Stimulated activated CD4-positive, alpha-beta T cell treated with anti-CD3 and anti-CD28 coated beads, Interleukin-12 subunit alpha, Interleukin-12 subunit beta, amount 100 ng/mL, for 4 hours (primary cell): ENCODE measurements at places on chromosomes 3 and 15.
A peak's percentile ranks its signal among the peaks of the same experiment; 100 is the strongest.

DNA sequence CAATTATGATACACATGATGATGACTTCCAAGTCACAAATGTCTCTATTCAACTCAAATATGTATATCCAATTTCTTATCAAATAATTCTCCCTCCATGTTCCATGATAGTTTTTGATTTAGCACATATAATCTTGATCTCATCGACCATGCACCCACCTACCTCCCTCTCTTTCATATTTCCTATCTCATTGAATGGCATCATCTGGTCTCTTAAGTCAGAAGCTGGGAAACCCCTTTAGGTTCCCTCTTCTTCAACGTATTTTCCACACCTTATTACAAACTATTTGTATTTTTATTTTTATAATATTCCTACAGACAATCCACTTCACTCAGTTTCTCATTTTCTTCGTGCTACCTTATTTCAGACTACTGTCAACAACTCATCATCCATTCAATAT lies 56.9 kb upstream of the DPH6 start:
- no peak for DNase-seq

GRCh38 chr3:71585887-71586809 lies 2.6 kb upstream of the FOXP1 start:
- DNase-seq: no peak

- DNase-seq: peak; percentile 29
Observed at GRCh38 chr15:84749111-84749991, 959 bp downstream of the ZNF592 start.

- no peak for DNase-seq
Observed at GRCh38 chr3:145952536-145952935, 208.4 kb downstream of the PLOD2 start.

- no peak for DNase-seq
Observed at GRCh38 chr15:46901001-46901400, 816.3 kb upstream of the SEMA6D start.

DNA sequence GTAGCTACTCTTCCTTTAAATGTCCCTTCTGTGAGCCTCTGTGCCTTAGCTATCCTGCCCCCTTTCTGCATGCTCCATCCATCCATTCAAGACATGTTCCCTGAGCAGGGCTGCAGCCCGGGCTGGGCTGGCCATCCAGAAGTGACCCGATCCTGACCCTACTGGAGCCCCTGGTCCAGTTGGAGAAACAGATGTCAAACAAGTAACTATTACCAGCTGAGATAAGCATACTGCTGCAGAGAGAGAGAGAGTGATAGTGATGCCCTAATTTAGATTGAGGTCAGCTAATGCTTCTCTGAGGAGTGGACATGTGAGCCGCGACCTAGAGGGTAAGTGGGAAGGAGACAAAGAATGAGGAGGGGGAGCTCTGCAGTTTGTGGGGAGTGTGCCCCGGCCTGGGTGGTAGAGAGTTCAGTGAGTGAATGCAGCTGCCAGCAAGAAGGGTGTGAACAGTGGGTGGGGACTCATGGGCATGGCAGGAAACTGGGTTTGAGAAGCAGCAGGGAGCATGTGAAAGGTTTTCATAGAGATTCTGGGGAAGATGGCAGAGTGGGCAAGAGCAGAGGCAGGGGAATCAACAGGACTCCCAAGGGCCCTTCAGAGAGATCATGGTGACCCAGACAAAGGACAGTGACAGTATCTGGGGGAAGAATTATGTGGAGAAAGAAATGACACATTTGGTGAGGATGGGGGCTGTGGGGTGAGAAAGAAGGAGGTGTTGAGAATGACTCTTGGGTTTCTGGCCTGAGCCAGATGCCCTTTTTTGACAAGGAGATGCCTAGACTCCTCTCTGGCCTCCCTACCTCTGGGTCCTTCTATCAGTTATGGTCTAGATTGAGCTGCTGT lies 44.9 kb downstream of the CHCHD6 start:
- no peak for DNase-seq

DNA sequence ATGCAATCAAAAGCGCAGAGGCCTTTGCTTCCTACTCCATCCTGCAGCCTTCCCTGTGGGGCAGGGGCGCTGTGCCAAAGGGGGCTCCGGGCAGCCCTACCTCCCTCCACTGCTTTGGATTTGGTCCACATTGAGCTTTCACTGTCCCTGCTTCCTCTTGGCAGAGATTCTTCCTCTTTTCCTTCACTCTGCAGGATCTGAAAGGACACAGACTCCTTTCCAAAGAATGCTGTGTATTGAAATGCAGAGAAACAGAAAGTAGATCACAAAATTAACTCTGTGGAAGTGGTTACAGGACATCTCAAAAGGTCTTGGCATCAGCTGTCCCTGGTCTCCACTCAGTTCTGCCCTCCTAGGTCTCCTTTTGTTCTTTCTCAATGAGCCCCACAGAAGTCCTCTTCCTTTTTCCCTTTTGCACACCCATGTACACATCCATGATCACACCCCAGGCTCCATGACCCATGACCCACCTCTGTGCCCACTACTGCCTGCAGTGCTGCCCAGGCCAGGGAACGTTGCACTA lies 64.1 kb downstream of the CCR1 start:
- no peak for DNase-seq

- DNase-seq: no peak
Observed at GRCh38 chr15:45448066-45448915, 69.9 kb upstream of the GATM start.

GRCh38 chr3:133487920-133488540 lies 85.5 kb upstream of the CDV3 start:
- DNase-seq: peak; percentile 38

GRCh38 chr3:61683549-61684236 lies 122.3 kb downstream of the PTPRG start:
- no peak for DNase-seq

DNA sequence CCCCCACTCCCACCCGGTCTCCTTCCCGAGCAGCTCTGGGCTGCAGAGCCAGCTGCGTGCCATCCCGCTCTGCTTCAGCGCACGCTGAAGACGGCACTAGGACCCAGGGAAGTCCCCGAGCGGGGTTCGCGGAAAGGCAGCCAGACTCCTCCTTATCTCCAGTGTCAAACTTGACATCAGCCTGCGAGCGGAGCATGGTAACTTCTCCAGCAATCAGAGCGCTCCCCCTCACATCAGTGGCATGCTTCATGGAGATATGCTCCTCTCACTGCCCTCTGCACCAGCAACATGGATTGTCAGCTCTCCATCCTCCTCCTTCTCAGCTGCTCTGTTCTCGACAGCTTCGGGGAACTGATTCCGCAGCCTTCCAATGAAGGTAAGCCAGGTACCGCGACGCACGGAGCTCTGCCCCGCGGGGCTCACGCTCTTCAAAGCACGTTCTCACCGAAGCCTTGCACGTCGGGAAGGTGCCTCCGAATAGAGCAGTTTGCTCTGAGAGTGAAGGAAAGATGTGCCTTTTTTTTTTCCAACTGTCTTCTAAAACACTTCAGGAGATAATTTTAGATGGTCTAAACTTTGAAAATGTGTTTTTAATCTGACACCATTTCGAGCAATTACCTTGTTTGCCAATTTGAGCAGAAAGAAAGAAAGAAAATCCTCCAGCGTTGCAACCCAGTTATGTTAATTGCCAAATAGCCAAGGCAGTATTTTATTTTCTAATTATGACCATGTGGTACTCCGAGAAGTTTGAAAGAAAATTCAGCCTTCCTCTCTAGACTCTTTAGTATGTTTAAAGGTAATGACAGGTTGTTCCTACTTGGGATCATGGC lies at the start of gene EPHA3:
TSS of gene EPHA3 (plus strand) at position 161 of the 830 bp plus-strand sequence. CDS start at position 289, 128 bp downstream.
- DNase-seq: peak; percentile 37

GRCh38 chr3:36524560-36524959 lies 144.3 kb downstream of the STAC start:
- no peak for DNase-seq

DNA sequence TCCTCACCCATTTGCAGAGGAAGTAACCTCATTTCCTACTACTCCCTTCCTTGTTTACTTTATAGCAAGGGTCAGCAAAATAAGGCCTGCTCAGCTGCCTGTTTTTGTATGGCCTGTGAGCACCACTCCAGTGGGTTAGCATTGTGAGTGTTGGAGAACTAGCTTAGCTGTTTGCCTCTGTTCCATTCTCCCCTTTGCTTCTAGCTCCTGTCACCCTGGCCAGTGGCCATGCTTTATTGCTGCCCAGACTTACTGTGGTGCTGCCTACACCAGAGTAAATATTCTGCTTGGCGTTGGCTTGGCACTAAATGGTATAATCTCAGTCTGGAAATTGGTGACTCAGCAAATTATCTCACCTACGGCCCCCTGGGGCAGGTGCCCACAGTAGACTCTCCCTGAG lies 8.8 kb downstream of the PDCD6IP start:
- no peak for DNase-seq

DNA sequence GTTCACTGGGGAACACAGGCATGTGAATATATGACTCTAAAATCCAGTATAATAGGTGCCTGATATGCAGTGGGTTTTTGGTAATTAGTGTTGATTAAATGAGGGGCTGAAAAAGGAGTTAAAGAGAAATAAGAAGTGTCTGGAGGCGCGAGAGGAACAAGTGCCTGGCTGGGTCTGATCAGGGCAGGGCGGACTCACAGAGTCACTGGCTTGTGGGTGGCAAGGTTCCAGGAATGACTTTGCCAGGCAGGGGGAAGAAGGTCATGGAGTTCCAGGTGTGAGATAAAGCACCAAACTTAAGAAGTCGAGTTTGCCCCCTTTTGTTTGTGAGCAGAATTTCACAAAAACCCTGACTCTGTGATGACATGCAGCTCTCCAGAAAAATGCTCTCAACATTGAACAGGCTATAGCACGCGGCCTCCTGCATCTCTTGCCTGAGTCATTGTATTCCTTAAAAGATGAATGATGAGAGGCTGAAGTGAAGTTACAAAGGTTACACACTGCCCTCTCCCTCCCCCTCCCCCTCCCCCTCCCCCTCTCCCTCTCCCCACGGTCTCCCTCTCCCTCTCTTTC lies 63.0 kb upstream of the LMCD1 start:
- no peak for DNase-seq

DNA sequence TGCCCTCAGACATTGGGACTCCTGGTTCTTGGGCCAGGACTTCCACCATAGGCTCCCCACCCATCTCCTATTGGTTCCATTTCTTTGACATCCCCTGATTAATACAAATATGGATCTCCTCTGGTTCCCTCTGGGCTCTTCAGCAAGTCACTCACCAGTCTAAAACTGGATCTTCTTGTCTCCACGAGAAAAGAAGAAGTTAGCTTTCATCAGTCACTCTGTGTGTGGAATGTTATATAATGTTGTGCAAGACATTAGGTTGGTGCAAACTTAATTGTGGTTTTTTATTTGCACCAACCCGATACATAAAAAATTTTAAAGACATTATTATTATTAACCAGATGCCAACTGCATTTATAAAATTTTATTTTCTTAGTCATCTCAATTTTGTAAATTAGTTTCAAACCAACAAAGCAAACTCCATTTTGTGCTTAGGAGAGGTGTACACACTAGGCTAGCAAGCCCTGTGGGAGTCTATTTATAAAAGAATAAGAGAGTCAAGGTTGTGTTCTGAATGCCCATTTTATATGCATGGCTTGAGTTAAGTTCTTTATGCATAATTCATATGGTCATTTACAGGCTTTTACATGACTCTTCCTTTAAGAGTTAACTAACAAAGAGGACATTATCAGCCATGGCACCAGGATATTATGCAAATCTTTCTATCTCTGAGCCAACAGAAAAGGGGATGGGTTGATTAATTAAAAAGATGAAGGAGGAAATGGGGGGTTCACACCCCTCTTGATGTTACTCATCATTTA lies 35.1 kb upstream of the IL12A start:
- no peak for DNase-seq

- no peak for DNase-seq
Observed at GRCh38 chr3:144031938-144032337, 60.3 kb downstream of the DIPK2A start.

GRCh38 chr3:152322756-152323155 lies 54.0 kb downstream of the MBNL1 start:
- DNase-seq: no peak

DNA sequence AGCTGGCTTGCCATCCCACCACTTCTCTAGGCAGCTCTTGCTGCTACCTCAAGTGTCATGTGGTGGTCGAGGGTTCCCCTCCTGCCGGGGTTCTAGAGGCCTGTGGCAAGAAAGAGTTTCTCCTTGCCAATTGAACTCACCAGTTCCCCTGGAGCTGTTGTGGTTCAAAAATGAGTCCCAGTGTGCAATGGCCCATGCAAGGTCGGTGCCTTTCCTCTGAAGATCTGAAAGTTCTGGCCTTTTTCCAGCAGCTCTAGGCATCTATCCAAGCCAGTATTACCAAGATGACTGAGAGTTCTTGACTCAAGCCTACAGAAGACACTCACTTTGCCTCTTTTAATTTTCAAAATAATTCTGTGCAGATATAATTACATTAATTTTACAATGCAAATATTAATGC lies 163.6 kb downstream of the KCNMB2 start:
- no peak for DNase-seq
